Left hindlimb (tissue), 1 donor: ENCODE measurements at places on chromosomes 5 and 9.

DNA sequence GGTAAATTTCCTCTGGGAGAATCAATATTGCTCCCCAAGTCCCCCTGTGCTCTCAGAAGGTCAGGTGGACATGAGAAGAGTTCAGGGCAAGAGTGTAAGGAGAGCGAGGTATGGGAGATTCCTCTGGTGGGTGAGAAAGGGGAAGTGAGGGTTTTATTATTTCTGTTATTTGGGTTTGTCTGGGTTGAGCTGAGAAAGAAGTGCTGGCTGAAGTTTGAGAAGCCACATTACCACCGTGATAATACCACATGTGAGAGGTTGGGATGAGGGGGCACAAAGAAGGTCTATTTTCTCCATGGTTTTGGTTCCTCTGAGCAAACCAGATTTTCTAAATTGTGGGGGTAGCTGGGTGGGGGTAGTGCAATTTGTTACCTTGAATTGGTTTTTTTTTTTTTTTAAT lies 350.4 kb downstream of the OSTF1 start:
- DNase-seq = no peak

GRCh38 chr9:122822056-122822455 lies 6.3 kb downstream of the PDCL start:
- DNase-seq = no peak

GRCh38 chr5:112350626-112351025 lies 68.5 kb downstream of the EPB41L4A start:
- DNase-seq = no peak

DNA sequence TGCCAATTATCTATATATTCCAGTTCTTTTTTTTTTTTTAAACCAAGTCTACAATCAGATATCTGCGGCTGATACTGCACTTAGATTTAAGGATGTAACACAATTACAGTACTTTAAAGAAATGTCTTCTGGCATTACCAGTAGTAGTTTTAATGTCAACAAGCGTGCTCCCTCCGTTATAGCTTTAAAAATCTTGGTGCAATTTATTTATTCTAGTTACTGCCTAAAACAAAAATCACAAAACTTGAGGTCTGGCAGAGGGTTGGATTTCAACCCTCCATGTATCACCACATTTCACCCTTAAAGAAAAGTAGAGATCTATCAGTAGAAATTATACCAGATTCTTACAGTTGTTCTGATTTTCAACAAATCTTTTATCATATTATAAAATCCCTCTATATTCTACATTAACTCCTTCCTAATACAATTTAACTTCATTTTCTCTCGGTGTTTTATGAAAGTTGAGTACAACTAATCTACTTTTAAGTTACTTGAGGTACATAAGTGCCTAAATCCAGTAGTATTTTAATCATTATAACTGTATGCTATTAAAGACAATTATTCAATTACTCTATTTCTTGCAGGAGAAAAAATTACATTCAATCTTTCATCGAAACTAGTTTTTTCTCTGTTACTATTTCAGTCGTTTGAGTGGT lies 2.0 kb upstream of the RICTOR start:
- no peak for DNase-seq

DNA sequence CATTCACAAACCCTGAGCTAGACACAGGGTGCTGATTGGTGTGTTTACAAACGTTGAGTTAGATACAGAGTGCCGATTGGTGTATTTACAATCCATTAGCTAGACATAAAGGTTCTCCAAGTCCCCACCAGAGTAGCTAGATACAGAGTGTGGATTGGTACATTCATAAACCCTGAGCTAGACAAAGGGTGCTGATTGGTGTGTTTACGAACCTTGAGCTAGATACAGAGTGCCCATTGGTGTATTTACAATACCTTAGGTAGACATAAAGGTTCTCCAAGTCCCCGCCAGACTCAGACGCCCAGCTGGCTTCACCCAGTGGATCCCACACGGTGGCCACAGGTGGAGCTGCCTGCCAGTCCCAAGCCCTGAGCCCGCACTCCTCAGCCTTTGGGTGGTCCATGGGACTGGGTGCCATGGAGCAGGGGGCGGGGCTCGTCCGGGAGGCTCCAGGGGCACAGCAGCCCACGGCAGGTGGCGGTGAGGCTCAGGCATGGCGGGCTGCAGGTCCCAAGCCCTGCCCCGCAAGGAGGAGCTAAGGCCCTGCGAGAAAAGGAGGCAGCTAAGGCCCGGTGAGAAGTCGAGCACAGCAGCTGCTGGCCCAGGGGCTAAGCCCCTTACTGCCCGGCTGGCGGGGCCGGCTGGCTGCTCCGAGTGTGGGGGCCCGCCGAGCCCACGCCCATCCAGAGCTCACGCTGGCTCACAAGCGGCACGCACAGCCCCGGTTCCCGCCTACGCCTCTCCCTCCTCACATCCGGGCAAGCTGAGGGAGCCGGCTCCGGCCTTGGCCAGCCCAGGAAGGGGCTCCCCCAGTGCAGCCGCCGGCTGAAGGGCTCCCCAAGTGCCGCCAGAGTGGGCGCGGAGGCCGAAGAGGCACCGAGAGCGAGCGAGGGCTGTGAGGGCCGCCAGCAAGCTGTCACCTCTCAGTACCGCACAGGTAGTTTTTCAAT lies 1039.2 kb upstream of the CDH9 start:
- no peak for DNase-seq

GRCh38 chr5:74194196-74194595 lies 446.3 kb downstream of the ENC1 start:
- no peak for DNase-seq

DNA sequence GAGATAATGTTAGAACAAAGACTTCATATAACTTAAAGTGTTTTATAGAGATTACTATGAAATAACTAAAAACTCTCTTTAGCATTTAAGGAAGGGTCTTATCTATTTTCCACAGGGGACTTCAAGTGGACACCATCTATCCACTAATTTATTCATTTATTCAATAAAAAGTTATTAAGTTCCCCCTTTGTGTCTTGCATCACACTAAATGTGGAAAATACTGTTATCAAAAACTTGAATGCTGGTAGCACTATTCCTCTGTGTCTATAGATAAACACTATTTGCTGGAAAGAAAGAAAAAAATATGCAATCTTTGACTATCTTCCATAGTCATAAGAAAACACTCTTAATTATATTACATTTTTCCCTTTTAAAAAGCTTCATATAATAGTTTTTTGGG lies 20.1 kb upstream of the ZNF622 start:
- no peak for DNase-seq

- no peak for DNase-seq
These were observed 23.1 kb upstream of the MED10 start for GRCh38 chr5:6401410-6401809.

DNA sequence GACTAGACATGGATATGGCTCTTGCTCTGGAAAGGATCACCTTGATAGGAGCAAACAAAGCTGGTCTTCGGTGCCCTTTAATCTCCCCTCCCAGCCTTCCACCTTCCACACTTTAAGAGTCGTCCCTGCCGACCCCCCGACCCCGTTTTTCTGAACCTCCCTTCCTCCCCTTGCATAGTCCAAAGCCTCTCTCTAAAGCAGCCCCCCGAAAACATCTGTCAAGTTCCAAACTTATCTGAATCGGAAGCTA lies 423 bp upstream of the NUP214 start:
- no peak for DNase-seq

GRCh38 chr5:157549954-157550549 lies 25.5 kb downstream of the ADAM19 start:
- no peak for DNase-seq

- peak; percentile 92 for DNase-seq
These were observed 32.2 kb upstream of the ANGPTL2 start for GRCh38 chr9:127154390-127155191.

- no peak for DNase-seq
These were observed 7.4 kb downstream of the COX7C start for GRCh38 chr5:86625148-86625547.

GRCh38 chr5:120073722-120074121 lies 390.4 kb upstream of the PRR16 start:
- DNase-seq = no peak

GRCh38 chr9:120989065-120989464 lies 61.0 kb downstream of the C5 start:
- DNase-seq = no peak

GRCh38 chr5:36648426-36648825 lies 42.0 kb downstream of the SLC1A3 start:
- no peak for DNase-seq

DNA sequence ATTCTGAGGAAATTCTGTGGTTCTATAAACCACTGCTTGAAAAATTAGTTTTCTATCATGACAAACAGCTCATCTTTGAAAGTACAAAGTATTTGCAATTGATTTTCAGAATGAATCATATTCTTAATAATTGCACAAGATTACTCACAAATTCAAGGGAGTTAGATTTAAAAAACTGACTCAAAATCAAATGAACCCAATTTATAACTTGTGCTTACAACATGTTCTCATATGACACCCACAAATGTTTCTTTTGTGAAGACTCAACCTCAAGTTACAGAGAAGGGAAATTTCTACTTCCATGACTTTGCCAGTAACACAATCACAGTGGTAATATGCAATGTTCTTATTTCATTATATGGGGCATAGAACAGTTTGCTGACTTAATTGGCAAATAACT lies 272.0 kb upstream of the ACTBL2 start:
- no peak for DNase-seq

DNA sequence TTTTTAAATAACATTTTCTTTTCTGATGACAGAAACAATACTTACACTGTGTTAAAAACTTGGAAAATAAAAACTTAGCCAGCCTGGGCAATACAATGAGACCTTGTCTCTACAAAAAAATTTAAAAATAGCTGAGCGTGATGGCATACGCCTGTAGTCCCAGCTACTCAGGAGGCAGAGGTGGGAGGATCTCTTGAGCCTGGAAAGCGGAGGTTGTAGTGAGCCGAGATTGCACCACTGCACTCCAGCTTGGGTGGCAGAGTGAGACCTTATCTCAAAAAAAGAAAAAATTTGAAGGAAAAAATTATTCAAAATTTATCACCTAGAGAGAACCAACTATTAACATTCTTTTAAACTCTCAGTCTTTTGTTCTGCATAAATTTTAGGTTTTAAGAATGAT lies 4.9 kb upstream of the CMYA5 start:
- DNase-seq = no peak

DNA sequence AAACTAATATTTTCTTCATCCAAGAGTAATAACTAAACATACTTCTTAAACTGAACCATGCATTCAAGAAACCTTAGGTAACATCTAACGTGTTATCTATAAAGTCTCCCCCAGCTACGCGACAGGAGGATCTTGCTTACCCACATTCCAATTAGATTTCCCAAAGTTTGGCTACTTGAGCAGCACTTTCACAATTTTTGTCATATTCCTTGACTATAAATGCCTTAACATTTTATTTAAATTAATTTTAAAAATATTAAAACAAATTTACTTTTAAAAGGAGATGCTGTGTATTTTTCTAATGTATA lies 25.3 kb upstream of the IFNE start:
- no peak for DNase-seq

- peak; percentile 87 for DNase-seq
These were observed at the start of gene QSOX2 for GRCh38 chr9:136245219-136246150. Gene QSOX2, minus strand, starts transcription at chr9:136245812. Its CDS starts 9 bp downstream, at chr9:136245803.

DNA sequence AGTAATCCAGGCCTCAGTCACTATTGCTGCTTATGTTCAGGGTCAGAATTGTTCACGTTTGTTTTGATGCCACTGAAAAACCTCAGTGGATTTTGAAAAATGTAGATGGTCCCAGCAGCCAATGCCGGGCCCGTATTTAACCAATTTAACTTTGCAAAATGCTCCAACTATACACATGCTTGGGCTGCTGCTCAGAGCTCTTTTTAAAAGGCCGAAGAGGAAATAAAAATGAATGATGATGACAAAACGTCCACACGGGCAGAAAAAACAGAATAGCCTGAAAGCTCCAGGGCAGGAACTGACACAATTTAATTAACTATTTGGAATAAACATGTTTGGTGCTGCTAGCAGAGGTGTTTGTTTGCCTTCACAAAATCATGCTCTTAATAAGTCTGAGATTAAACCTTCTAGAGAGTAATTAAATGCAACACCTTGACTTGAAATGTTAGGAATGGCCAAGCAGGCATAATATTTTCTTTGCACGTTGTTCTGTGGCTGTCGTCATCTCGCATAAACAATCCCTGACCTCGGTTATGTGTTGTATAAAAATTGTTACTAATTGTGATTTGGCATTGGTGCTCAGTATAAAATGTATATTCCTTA lies 152.7 kb downstream of the SLIT3 start:
- no peak for DNase-seq

GRCh38 chr9:98380065-98380681 lies 124.7 kb upstream of the TBC1D2 start:
- DNase-seq = no peak

GRCh38 chr9:113301548-113301947 lies 1.6 kb downstream of the RNF183 start:
- DNase-seq = no peak

- DNase-seq = peak; percentile 83
These were observed 30.1 kb downstream of the PTPA start for GRCh38 chr9:129141066-129142041.

- no peak for DNase-seq
These were observed 4.5 kb downstream of the CCNH start for GRCh38 chr5:87408204-87408603.

DNA sequence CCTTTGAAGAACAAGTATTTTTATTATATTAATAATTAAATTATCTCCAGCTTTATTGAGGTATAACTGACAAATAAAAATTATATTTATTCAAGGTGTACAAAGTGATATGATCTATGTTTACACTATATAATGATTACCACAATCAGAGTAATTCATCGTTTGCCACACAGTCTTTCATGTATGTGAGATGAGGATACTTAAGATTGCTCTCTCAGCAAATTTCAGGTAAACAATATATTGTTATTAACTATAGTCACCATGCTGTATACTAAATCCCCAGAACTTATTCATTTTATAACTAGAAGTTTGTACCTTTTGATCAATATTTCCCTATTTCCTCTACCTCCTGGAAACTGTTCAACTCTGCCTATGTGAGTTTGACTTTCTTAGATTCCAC lies 16.7 kb upstream of the CCNO start:
- DNase-seq = no peak

DNA sequence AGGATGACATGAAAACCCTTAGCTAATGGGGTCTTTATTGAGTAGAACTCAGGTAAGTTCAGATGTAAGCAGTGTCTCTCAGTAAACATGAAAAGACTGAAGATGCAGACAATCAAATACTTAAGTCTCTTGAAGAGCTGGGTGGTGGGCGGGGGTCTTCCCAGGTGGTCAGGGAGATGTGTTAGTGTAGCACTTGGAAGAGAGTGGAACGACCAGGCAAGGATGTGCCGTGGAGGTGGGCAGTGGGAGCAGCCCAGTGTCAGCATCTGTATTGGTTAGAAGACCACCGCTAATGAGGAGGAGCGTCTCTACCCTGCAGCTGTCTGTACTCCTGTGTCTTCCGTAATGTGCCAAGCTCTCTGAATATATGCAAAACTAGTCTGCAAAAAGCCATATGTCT lies 4.4 kb downstream of the S1PR3 start:
- no peak for DNase-seq

DNA sequence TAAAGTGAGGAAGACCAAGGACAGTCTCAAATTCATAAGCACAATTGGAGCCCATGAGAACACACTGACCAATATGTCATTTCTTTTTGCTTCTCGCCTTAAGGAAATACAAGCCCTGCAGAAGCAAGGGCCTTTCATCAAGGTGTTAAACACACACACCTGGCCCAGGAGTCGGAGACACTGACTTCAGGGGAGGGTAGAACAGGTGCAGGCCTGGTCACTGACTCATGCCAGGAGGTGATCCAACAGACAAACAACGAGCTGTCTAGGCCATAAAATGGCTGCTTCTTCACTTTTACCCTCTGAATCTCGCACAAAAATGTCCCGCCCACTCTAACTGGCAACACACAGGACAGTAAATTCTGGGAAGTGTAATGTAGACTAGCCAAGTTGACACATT lies 62.7 kb downstream of the RGMB start:
- no peak for DNase-seq
